Stimulated activated CD8-positive, alpha-beta memory T cell treated with anti-CD3 and anti-CD28 coated beads, Interleukin-2, amount 100 ng/mL, for 1 hour (primary cell): ENCODE measurements at places on chromosomes 12 and 14.

- DNase-seq: no peak
These were observed 83.4 kb upstream of the ESRRB start for GRCh38 chr14:76292561-76292960.

- DNase-seq: no peak
These were observed 315.5 kb downstream of the RMST start for GRCh38 chr12:97778111-97778510.

DNA sequence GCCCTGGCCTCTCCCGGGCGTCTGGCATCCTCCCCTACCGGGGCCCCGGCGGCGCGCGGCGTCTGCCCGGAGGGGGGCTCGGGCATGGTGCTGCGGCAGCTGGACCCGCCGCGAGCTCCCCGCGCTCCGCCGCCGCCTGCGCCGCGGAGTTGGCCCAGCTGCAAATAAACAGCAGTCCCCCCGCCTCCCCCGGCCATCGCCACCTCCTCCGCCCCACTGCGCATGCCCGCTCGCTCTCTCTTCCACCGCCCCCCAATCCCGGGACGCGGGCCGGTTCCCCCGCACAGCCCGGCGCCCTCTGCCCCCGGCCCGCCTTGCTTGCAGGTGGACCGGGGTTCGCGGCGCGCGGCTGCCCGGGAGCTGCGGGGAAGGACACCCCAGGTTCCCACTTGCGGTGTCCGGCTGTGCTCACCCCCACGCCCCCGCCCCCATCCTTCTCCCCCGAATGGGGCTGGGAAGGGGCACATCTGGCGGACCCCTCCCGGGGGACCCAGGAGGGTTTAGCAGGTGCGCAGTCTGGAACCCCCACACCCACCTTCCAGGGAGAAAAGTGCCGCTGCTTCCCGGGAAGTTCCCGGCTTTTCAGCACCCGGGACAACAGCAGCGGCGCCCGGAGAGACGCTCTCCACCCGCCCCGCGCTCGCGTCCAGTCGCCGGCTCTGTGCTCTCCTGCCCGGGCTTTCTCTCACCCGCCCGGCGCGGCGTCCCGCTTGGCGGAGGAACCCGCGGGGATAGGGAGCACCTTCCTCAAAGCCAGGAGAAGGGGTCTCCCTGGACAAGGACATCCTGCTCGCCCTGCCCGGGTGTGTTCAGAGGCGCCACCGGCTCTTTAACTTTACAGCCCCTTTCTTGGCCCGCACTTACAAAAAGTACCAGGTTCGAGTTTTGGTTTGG lies at the start of gene TMTC1:
TSS of gene TMTC1 (minus strand) at position 170 of the 894 bp plus-strand sequence. CDS start 191 bp downstream, outside the sequence.
- DNase-seq: no peak

GRCh38 chr14:32545095-32545494 lies 216.0 kb downstream of the AKAP6 start:
- no peak for DNase-seq

GRCh38 chr12:3964439-3964838 lies 91.2 kb upstream of the PARP11 start:
- DNase-seq: no peak

- no peak for DNase-seq
These were observed 6.5 kb upstream of the AQP2 start for GRCh38 chr12:49944046-49944445.

GRCh38 chr14:68977718-68978171 lies 1.4 kb downstream of the ACTN1 start:
- no peak for DNase-seq

- no peak for DNase-seq
These were observed 48.8 kb downstream of the LRTM2 start for GRCh38 chr12:1869145-1869544.

DNA sequence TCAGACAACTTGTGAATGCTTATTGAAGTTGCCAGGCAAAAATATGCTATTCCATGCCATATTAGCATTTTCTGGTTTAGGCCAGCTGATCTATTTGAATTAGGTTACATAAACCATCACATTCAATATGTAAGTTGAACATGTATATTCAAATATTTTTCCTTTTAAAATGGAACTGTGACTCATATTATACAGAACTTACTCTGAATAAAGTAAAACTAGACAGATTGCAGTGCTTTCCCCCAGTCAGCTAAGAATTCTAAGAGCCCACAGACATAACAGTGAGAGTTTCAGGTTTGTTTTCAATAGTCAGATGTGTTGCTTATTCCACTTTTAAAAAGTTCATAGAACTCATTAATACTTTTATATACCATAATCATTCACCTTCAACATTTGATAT lies 119.8 kb downstream of the MGST1 start:
- no peak for DNase-seq

DNA sequence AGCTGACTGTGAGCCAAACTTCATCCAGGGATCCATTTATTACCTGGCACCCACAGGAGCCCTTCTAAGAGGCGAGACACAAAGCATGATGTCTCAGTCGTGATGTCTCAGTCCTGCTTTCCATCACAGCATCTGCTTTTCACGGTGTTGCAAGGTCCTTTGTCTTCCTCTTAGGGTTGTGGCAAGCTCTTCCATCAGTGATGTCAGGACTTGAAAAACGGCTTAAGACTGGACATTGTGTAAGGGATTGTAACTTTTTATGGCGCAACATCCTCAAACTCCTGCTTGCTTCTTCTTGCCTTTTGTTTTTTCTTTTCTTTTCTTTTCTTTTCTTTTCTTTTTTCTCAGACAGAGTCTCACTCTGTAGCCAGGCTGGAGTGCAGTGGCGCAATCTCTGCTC lies 586.5 kb upstream of the TMEM132C start:
- DNase-seq: no peak

DNA sequence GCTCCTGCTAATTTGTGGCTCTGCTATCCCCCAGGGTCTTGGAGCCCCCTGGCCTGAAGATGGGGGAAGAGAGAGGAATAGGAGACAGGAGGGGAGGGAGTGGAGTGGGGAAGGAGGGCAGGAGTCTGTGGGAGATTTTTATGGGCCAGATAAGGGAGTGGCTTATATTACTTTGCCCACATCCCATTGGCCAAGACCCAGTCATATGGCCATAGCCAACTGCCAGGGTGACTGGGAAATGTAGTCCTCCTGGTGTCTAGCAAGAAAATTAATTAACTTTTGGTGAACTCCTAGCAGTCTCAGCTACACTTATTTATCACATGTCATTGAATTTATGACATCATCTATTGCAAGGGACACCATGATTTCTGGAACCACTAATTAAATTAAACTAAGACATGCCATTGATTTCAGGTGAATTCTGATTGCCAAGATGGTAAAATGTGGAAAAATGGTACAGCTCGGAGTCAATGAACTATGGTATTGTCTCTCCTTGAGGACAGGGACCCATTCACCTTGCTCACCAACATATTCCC lies 50.3 kb downstream of the ESRRB start:
- no peak for DNase-seq

DNA sequence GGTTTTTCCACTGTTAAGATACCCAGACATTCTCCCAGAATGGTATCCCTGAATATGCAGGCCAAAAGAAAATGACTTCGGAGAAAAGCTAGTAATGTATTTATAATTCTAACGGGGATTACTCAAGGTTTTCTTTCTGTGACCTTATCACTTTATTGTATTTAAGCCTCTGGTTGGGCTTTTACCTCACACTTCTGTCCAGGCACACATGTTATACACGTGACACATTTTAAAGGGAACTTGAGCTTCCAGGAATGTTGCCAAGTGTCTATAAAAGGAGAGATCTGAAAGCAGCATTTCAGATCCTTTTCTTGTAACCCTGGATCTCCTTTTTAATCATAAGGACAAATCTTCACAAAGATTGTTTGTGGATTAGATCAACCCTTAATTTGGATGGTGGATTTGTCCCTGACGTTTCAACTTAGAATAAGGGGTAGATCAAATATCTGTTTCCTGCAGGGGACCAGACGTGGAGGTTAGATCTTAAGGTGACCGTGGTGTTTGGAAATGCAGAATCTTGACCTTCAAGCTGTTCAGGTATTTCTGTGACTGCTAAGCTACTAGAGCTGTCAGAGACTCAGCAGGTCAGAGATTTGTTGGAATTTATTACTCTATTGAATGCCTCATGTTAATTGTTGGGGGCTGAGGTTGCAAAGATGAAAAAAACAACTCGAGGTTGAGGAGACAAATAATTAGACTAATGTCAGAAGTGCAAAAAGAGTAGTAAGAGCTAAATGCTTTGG lies 1.5 kb downstream of the CIPC start:
- no peak for DNase-seq

GRCh38 chr12:3529281-3529680 lies 38.3 kb downstream of the PRMT8 start:
- DNase-seq: no peak

- DNase-seq: no peak
These were observed 369.2 kb upstream of the PDE3A start for GRCh38 chr12:19998961-19999804.

DNA sequence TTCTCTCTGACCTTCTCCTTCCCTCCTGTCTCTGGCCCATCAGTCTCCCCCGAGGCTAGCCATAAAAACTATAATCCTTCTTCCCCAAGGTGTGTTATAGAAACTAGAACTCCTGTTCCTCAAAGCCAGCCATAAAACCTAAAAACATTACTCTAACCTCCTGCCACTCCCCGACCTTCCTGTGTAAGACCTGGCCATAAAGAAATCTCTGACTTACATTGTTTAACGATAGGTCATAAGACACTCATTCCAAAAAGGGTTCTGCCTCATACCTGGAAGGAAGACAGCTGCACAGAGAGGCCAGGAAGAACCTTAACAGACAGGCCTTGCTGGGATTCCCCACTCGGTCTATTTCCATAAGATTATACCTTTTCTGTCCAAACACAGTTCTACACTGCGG lies 70.9 kb upstream of the EEA1 start:
- DNase-seq: no peak

DNA sequence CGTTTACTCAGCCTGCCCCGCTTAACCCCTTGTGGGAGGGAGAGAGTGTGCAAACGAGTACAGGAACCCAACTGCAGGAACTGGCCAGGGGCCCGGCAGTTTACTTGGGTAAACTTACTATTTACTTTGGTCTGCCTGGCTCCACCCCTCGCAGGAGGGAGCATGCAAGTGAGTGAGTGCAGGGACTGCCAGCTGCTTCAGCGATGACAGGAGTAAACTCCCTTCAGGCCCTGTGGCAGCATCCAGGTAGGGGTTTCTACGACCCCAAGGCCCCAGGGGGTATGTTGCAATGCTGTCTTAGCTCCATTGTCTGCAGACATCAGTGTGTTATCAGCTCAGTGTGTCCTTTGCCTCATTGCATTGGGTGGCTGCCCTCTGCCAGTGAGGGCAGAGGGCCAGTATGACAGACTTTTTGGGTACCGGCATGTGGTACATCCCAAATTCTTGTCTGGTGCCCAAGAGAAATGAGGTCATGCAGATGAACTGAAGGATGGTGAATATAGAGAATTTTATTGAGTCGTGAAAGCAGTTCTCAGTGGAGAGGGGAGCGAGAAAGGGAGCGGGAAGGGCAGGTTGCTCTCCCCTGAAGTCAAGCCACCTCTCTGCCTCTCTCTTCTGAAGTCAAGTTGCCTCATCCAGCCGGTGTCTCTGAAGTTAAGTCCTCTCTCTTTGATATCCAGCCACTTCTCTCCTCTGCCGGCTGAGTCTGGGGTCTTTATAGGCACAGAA lies 181.8 kb downstream of the FUT8 start:
- no peak for DNase-seq

DNA sequence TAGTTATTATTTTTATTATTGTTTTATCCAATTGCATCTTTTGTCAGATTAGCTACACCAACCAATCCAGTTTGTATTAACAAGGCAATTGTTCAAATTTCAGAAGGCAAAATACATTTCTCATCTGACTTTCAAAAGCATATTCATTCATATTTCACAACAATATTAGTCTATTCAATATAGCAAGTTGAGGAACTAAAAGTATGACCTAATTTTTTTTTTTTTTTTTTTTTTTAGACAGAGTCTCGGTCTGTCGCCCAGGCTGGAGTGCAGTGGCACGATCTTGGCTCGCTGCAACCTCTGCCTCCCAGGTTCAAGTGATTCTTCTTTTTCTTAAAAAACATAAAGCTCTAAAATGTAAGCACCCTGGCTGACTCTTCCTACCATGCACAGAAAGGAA lies 17.3 kb downstream of the COX14 start:
- DNase-seq: no peak

GRCh38 chr12:30795410-30796312 lies 40.9 kb upstream of the CAPRIN2 start:
- DNase-seq: peak; percentile 30

DNA sequence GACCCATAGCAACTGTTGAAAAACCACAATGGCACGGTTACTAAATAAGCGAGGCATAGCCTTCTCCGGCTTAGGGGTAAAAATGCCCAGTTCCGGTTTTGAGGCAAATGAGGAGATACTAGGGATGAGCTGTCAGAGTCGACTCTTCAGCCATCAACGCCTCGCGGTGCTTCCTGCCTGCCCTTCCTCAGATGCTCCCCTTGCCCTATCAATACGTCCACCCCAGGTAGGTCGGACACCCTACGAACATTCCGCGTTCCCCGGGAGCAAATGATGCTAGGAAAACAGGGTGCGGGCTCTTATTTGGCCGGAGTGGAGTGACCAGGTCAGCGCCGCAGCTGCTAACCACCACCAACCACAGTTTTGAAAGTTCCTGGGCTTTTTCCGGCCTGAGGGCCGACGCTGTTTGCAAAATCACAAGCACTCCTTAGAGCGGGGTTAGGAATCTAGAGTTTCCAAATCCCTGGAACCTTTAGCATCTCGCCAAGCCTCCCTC lies 1.2 kb downstream of the SRSF9 start:
- DNase-seq: no peak

- no peak for DNase-seq
These were observed 144.6 kb downstream of the TTLL5 start for GRCh38 chr14:75805646-75806045.

- DNase-seq: no peak
These were observed 895 bp upstream of the ANKS1B start for GRCh38 chr12:99985631-99986030.

GRCh38 chr14:103027451-103027850 lies 29.9 kb downstream of the CDC42BPB start:
- no peak for DNase-seq

- DNase-seq: no peak
These were observed 13.6 kb downstream of the PACS2 start for GRCh38 chr14:105328070-105328677.

DNA sequence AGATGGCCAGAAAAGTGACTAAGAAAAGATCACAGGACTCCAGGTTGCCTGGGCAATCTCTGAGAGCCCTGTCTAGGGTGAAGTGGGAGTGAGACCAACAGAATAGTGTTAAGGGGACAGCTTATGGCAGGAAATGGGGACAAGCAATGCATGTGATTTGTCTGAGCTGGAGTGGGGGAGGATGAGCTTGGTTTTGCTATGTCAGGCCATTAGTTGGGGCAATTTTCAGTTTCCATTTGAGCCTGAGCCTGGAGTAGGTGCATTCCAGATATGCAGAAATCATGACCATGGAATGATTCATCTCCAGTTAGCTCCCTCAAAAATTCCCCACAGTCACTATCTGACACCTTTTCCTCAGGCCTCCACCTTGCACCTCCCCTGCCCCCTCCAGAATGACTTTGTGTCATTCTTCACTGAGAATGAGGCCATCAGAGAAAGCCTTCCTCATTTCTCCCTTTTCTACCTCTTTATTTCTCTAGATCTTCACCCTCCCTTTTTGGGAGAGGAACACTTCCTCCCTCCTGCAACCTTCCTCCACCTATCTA lies 150.9 kb upstream of the PLEKHG7 start:
- no peak for DNase-seq
